ENCODE measurements at places on chromosomes 6 and 20.
A peak's percentile ranks its signal among the peaks of the same experiment; 100 is the strongest.

- peak; percentile 5 for DNase-seq
These were observed 18.3 kb upstream of the GPRC6A start for GRCh38 chr6:116847227-116847626.

DNA sequence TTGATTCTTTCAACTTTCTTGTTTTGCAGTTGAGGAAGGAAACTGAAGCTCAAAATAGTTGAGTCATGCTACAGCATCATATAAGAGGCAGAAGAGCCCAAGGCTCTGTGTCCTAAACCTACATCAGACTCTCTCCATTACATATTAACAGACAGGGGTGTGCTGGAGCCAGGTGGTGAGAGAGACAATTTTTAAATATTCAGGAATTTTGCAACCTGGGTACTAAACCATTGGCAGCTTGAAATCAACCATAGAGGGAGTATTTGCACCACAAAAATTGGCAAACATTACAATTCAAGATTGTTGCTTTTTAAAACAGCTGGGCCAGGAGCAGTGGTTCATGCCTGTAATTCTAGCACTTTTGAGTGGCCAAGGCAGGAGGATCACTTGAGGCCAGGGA lies 65.8 kb upstream of the SOX4 start:
- no peak for DNase-seq

DNA sequence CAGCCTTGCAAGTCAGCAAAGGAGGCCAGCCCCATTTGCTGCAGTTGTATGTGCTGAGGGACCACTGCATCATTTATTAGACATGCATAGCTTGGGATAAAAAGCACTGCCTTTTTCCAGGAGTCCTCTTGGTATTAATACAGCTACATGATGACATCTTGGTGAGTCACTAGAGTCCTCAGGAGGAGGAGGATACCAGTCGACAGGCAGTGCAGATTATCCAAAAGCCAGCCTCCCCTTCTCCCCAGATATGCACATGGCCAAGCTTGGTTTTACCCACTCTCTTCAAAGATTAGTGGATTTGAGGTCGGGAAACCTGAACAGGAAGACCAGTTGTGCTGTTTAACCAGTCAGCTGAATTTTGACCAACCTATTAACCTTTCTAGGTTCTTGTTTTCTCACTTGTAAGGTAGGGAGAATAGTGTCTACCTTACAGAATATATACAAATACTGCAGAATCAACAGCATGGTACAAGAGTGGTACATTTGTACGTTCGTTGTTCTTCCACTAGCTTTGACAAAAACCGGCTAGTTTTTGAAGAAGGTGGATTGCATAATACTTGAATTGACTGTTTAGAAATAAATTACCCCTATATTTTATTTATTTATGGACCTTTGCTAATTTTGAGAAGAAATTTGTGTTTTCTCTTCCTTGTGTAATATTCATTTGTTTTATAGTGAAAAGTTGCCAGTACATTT lies 31.9 kb downstream of the VAPB start:
- DNase-seq, result peak; percentile 75

GRCh38 chr20:1897541-1897940 lies 2.3 kb downstream of the SIRPA start:
- no peak for DNase-seq

DNA sequence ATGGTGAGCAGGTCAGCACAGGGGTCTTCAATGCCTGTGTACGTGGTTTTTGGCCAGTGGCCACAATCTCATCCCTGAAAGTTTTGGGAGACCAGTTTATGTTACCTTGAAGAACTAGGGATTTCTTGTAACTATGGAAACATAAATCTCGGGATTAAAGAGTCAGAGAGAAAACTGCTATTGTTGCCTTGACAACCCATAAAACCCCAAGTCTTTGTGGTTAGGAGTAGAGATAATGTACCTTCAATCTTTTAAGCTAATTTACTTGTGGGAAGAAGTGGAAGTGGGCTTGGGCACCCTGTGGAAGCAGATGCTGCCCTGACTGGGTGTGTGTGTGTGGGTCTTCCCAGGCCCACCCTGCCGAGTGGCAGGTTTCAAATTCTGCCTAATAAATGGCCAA lies 46.1 kb upstream of the ZNF831 start:
- DNase-seq, result no peak

GRCh38 chr6:7169296-7169721 lies 61.5 kb downstream of the RREB1 start:
- DNase-seq, result no peak

DNA sequence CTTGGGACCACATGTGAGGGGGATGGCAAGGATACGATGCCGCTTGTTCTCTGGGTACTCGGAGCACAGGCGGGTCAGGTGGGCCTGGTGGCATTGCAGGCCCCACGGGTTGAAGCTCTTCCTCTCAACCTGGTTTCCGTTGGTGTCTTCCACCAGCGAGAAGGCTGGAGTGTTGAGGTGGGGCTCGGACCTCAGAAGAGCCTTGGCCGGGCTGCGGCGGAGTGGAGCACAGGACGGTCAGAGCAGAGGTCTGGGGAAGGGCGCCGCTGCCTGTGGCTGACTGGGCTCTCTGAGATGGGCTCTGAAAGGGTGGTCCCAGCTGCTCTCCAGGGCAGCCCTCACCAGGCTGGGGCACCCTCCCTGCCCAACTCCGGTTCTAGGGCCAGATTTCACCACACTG lies 15.2 kb upstream of the UQCC2 start:
- DNase-seq, result no peak

- DNase-seq, result no peak
These were observed 366.8 kb upstream of the KHDRBS2 start for GRCh38 chr6:62652692-62653328.

GRCh38 chr6:31239854-31240253 lies 32.0 kb downstream of the HLA-C start:
- DNase-seq, result no peak

DNA sequence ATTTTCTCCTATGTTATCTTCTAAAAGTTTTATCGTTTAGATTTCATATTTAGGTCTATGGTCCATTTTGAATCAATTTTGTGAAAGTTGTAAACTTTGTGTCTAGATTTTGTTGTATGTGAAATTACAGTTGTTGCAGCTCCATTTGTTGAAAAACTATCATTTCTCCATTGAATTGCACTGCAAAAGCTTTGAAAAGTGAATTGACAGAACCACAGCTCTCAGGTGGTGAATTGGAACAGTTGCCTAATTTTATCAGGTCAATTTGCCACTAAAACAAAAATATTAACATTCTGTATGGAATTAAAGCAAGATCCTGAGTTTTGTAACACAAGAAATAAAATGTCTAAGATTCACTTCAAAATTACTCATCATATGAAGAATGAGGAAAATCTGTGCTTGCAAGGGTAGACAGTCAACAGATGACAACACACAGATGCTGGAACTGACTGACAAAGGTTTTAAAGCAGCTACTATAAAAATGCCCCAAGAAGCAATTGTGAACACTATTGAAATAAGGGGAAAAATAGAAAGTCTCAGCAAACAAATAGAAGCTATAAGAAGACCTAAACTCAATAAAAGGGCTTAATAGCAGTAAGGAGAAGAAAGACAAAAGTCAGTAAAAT lies 346.7 kb downstream of the PAX1 start:
- DNase-seq, result no peak

DNA sequence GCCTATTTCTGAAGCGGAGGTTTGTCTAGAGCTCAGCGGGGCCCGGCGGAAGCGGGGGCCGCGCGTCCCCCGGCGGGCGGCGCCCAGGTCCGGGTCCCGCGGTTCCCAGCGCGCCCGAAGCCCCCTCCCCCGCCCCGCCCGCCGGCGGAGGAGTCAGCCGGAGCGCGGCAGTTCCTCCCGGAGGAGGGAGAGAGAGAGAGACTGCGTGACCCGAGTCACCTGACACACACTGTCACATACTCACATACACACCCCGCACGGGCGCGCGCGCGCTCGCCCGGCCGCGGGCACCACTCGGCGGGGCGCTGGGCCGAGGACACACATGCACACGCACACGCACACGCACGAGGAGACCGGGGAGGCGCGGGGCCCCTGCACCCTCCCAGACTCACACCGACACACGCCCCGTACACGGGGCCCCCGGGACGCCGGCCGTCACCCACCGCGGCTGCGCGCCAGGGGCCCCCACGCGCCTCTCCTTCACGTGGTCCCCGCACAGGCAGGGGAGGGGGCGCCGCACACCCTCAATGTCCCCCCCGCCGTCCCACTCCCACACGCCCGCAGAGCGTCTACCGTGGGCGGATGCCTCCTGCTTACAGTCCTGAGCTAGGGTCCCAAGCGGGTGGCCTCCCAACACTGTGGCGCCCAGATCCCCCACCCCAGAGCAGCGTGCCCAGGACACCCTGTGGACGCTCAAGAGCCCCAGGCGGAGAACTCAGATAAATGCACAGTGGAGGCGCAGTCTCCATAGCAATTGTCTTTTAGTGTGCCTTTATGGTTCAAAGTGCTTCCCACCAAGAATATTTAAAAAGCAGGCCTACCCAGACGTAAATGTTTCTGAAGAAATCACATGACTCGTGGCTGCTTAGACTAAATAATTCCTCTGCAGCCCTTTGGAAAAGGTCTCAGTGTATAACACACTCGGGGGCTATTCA lies at the start of gene RRAGD:
TSS of gene RRAGD (minus strand) at position 203 of the 935 bp plus-strand sequence. CDS start 280 bp downstream, outside the sequence.
- peak; percentile 42 for DNase-seq

DNA sequence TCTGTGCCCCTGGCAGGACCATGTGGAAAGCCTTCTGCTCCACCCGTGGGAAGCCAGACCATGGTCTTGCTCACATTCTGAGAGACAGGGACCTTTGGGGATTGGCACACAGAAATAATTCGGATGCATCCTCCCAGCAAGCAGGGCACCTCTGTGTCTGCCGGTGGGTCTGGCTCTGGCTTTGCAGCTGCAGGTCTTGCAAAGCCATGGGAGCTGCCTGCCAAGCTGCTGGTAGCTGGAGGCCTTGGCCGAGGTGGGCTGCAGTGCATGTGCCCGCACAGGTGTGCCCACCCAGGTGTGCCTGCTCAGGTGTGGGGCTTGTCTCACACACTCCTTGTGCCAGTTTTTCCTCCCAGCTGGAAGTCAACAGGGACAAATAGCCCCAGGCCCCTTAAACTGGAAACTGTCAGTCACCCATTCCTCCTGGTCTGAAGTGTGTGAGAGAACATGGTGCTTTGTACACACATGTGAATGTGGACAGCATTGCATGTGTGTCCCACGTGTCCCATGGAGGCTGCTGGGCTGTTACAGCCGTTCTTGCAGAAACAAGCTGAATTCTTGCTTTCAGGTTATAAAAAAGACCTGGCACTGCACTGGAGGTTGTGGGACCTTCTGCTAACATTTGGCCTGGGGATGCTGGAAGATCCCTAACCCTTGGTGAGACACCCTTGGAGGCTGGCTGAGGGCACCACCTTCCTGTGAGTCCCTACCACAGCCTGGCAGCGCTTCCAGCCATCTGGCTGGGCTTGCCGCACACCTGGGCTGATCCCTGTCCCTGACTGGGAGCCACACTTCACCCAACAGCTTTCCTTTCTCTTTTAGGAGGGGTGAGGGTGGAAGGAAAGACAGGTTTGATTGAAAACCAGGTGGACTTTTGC lies 54.9 kb upstream of the SMOC2 start:
- DNase-seq, result no peak

Measured in hepatic stellate cell (primary cell).